ENCODE measurements at places on chromosomes 2 and 18.

DNA sequence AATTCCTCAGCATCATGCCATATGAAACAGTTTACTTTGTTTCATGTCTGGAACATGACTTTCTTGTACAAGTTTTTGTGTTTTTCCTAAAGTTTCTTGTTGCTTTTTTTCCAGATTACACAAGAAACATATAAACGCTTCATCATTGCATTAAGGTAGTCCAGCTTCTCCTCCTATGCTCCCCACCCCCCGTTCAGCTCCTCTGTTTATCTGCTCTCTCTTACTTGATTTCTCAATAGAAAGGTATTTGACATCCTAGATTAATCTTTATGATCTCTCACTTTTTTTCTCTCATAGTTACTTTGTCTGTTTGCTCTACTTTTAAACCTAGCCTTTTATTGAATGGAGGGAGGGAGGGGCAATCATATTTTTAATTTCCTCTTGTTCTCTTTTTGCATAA lies 25.4 kb downstream of the SLC40A1 start:
- no peak for DNase-seq

GRCh38 chr18:58402951-58403702 lies 225.8 kb downstream of the ALPK2 start:
- no peak for DNase-seq

GRCh38 chr18:74579496-74580065 lies 18.1 kb upstream of the ZNF407 start:
- no peak for DNase-seq

DNA sequence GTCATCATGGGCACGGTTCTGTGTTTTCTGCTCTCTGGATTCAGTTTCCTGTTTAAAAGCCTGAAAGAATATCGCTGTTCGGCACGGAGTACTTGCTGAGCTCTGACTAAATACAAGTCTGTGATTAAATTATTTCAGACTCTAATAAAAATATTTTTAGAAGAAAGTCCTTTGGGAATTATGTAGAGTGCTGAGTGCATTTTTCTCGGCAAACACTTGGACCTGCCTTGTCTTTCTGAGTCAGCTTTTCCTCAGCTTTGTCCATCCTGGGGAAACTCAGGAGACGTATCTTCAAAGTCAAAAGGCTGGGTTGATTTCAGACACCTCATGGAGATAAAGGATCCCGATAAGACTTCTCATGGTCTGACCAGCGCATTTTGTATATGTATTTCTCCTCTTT lies 45.9 kb downstream of the IL1R2 start:
- no peak for DNase-seq

DNA sequence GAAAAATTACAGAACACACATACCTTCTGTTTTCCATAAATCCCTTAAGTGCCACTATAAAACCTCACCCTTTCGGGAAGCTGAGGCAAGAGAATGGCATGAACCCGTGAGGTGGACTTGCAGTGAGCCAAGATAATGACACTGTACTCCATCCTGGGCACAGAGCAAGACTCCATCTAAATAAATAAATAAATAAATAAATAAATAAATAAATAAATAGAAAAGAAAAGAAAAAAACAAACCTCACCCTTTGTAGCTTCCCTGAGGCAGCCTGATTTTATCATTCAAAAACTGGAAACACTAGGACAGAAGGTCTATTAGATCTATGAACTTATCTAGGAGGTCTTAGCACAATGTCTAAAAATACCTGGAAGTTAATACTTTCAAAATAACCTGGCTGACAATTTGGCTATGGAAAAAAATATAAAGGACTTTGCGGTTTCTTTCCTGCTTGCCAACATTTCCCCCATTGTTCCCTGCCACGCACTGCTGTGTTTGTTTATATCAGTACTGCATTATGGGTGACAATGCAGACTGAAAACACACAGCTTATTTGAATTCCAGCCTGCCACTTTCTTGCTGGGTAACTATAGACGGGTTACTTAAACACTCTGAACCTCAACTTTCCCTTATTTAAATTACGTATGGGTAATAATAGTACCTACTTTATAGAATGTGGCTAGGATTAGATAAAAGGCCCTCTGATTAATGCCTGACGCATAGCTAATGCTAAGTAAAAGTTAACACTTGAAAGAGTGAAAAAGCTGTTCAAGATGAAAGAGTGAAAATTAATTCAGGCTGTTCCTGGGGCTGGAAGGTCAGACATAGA lies 313.0 kb downstream of the RDH14 start:
- DNase-seq: no peak

- no peak for DNase-seq
Observed at GRCh38 chr2:127618551-127619202, 27.3 kb upstream of the GPR17 start.

GRCh38 chr18:63562284-63562683 lies 20.1 kb downstream of the SERPINB12 start:
- DNase-seq: no peak

DNA sequence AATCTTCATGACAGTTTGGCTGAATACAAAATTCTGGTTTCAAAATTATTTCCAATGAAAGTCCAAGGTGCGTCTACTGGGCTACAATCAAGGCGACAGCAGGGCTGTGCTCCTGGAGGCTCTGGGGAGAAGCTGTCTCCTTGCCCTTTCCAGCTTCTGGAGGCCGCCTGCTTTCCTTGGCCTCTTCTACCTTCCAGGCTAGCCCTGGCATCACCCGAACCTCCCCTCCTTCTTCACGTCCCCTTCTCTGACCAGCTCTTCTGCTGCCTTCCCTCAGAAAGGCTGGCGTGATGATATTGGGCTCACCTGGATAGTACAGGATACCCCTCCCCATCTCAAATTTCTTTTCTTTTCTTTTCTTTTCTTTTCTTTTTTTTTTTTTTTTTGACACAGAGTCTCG lies 115.5 kb downstream of the KCNF1 start:
- DNase-seq: no peak

DNA sequence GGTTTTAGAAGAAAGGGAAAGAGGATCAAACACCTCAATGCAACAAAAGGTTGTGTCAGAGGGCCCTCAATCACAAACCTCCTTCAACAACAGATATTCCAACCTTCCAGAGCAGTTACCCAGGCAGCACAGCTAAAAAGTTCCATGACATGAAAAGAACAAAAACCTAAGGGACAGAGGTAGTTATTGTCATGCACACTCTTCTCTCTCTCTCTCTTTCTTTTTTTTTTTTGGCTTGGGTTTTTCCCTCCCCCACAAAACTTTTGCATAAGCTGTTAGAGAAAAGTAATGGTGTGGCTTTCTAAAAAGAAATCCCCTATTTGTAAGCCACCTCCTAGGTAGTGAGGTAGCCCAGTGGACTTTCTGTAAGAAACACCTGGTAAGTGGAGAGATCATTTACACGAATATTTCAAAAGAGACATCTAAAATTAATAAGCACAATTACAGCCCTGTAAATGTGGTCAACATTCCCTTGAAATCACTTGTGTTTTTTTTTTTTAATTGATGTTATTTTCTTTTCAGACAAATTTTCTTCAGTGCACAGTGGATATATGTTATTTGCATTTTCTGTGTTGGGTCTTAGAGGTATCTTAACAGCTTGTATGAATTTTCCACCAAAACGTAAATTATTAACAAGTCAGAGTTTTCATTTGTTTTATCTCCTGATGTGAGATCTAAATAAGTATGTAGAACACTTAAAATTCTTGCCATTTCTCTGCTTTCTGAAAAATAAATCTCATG lies 48.4 kb downstream of the ZEB2 start:
- DNase-seq: no peak

DNA sequence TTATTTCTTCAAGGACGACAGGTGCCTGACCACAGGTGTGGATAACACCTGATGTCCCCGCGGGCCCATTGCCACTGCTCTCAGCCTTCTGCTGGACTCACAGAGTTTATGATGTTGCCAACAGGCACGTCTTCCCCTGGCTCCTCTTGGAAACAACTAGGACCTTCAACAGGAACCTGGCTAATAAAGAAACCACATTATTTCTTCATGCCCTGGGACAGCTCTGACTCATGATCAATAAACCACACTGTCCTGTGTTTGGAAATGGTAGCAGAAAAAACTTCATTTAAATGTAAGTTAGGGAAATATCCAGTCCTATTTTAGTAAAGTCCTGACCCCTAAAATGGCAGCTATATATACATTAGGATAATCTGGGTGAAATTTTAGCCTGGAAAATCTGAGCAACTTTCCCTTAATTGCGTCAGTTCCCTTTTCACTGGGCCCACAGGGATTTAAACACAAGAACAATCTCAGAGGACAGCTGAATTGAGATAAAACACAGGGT lies 158.9 kb downstream of the VAPA start:
- no peak for DNase-seq

DNA sequence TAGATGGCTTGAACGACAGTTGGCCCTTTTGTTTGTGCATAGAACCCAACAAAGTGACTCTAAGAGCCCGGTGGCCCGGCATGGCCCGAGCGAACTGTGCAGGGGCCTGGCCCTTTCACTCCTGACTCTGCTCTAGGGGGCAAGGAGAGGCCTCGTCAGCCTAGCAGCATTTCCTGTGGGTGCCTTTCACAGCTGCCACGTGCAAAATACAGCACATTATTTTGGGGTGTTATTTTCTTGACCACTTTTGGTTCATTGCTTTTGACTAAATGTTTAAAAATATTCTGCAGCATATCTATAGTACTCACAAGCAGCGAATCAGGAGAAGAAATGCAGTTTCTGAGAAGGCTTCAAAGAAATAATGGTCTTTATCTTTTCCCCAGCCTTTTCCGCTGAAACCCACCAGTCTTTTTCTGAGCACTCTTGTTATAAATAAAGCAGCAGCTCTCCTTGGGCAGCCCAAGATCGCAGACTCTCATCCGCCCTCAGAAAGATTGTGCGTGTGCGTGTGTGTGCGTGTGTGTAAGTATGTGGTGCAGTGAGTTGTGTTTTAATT lies 31.3 kb downstream of the DGKD start:
- no peak for DNase-seq

- no peak for DNase-seq
Observed at GRCh38 chr2:238518172-238518820, 91.6 kb downstream of the ASB1 start.

DNA sequence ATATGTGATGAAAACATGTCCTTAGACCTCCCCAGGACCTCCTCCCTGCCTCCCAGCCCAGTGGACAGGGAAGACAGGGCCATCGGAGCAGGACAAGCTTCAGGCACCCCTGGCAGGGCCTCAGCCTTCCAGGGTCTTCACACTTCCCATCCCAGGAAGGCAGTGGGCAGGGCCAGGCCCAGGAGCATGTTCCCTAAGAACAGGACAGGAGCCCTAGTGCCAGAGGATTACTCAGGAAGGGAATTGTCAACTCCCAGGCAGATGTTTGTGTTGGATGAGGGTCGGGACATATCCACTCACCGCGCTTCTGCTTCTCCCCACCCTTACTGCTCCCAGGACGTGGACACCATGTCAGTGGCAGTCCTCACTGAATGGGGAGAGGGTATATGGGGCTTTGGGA lies 138.9 kb downstream of the TNS1 start:
- DNase-seq: no peak

DNA sequence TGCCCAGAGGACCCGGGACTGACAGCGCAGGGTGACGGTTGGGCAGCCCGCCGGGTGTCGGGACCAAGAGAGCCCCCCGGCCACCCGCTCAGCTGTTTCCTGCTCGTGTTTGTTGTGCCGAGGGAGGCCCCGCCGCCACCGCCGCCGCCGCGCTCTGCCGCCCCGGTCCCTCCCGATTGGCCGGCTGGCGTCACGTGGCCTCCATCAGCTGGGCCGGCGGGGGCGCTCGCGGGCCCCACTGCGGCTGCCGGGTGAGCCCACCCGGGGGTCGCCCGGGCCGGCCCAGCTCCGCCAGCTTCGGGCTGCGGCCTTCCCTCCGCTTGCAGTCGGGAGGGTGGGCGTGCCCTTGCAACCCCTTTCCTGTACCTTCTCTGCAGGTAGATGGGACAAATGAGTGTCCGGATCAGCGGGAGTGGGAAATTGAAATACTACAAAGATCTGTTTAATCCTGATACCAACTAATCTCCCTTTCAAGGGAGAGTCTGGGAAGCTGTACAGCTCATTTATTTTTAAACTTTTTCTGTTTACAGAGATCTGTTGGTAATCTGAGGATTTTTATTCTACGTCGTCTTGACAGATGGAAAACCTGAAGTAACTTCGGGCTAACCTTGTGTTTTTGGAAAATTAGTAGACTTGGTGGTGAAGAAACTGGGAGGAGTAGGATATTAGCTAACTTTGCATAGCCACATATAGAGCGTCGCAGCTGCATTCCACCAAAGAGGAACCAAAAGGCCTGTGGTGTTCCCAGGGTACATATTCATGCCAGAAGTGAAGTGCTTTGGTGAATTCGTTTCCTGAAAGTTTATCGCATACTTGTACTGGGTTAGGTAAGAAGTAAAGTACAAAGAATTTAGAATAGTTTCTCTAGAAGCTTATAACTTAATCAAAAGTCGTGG lies 1.2 kb downstream of the YPEL5 start:
- DNase-seq: peak; percentile 80

DNA sequence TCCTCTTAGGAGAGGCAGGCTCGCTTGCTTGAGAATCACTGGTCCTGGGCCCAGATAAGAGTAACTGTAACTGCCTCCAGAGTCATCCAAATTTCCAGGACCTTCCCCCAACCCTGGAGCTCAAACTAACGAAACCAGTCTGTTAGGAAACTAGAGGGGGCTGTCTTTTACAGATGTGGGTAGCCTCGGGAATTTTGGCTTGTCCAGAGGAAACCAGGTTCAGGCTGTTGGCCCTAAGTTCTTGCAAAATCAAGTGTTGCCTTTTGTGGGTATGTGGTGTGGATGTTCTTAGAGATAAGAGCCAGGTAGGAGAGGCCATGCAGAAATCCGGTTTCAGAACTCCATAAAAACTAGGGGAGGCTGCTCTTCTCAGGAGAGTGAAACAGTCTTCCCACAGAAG lies 125.0 kb upstream of the DLX2 start:
- DNase-seq: no peak

GRCh38 chr18:3489462-3489861 lies 39.5 kb downstream of the TGIF1 start:
- DNase-seq: no peak

DNA sequence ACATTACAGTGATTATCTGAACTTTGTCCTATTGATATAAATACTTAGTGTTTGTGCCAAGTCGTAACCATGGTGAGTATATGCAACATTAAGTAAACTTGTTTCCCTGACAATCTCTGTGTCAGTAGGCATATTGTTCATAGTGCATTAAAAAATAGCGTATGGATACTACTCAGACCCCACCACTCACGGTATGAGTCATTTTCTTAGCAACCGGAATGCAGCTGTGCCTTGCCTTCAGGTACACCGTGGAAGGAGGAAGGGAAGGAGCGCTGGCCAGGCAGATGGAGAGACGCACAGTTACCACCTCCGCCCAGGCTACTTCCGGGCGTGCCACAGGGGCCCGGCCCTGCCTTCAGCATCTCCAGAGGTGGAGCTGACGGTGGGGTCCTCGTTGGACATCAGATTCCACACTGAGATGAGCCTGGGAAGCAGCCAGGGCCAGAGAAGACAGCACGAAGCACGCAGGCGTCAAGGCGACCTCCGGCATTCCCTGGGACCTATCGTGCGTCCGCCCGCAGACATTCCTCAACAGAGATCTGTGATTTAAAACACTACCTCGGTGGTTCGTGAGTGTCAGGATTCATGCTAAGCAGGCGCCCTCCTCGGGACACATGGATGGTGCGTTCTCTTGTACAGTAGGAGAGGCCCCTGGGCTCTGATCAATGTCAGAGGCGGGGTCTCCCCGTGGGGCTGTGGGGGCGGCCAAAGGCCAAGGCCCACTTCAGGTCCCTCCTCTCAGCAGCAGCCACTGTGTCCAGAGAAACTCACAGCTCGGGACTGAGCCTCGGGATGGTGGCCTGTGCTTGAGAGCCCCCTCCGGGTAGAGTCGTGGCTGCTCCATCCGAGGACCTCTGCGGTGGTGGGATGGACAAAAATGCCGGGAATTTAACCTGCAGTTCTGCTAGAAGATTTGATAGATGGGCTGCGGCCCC lies 82.2 kb upstream of the HDAC4 start:
- DNase-seq: no peak
